ENCODE measurements at places on chromosomes 16 and 17.

GRCh38 chr16:87874639-87875427 is 5.5 kb upstream of the SLC7A5 start:
- no peak for DNase-seq

- no peak for DNase-seq
Observed at GRCh38 chr16:73781297-73781696, 515.3 kb upstream of the PSMD7 start.

GRCh38 chr16:17354141-17354601 is 116.6 kb downstream of the XYLT1 start:
- DNase-seq: no peak

DNA sequence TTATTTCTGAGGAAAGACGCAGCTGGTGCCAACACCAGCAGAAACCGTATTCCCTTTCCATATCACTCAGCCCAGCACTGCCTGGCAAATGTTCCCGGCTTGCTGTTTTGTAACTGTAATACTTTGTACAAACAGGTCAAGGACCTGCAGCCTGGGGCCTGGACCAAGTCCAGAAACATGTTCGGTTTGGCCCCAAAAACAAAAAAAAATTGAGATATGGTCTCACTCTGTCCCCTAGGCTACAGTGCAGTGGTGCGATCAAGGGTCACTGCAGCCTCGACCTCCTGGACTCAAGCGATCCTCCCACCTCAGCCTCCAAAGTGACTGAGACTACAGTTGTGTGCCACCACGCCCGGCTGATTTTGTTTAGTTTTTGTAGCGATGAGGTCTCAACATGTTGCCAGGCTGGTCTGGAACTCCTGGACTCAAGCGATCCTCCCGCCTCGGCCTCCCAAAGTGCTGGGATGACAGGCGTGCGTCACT is 1.2 kb downstream of the HAGH start:
- DNase-seq: no peak

- DNase-seq: no peak
Observed at GRCh38 chr17:44793885-44794842, 35.4 kb downstream of the ADAM11 start.
